WTC11 (cell line): ENCODE measurements at places on chromosomes 7 and 10.

GRCh38 chr7:127290801-127291361, 38.1 kb upstream of the GRM8 start:
- DNase-seq, result no peak
- H3K36me3 ChIP-seq, result no peaks in the 10 kb centered on the region
- no peak overlapping the region for H3K27ac ChIP-seq
- H3K4me1 ChIP-seq, result peaks cover 8% of the 10 kb centered on the region; the same call in 1 of the 2 replicates
- H3K4me3 ChIP-seq, result no peak overlapping the region

DNA sequence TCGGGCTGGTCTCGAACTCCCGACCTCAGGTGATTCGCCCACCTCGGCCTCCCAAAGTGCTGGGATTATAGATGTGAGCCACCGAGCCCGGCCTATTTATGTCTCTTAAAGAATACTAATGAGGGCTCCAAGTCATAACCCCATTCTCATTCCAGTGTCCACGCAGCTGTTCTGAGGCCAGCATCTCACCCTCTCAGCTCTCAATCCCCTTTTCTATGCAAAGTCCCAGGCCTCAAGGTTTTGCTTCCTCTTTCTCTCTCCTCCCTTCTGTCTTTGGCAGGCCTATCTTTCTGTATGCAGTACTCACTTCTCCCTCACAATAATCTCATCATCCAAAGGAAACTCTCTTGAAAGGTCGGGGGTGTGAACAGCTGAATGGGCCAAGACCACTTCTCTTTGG, 28.0 kb upstream of the VSIR start:
- no peak overlapping the region for H3K4me3 ChIP-seq
- peaks cover 18% of the 10 kb centered on the region for H3K27me3 ChIP-seq
- no peak overlapping the region for H3K27ac ChIP-seq
- no peaks in the 10 kb centered on the region for H3K36me3 ChIP-seq
- H3K4me1 ChIP-seq, result peaks cover 3% of the 10 kb centered on the region

- peak; percentile 13 for DNase-seq
- H3K4me1 ChIP-seq, result peaks cover 11% of the 10 kb centered on the region
- H3K4me3 ChIP-seq, result no peak overlapping the region
- H3K36me3 ChIP-seq, result peaks cover 13% of the 10 kb centered on the region
- H3K27ac ChIP-seq, result no peak overlapping the region
- no peaks in the 10 kb centered on the region for H3K27me3 ChIP-seq
Observed at GRCh38 chr7:4500812-4501211, 181.3 kb upstream of the FOXK1 start.

- DNase-seq, result peak; percentile 49
- H3K4me1 ChIP-seq, result peaks cover 18% of the 10 kb centered on the region
- H3K4me3 ChIP-seq, result no peak overlapping the region
- H3K36me3 ChIP-seq, result no peaks in the 10 kb centered on the region
Observed at GRCh38 chr7:1053002-1053411, 8.7 kb downstream of the GPR146 start.

DNA sequence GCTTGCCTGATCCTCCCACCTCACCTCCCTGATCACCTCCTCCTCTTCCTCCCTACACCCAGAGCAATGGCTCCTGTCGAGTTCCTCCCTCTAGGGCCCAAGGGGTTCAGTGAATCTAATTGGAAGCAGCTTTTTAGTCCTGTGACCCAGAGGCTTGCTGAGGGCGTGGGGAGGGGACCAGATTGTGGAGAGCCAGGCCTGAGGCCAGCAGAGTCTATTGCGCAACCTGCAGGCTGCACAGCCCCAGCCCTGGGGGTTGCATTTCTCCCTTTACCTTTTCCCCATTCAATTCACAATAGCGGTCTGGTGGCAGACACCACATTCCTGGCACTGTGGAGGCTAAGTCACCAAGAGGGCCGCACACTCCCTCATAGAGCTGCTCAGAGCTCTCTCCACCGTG, 32.5 kb downstream of the GHRHR start:
- no peak for DNase-seq
- H3K27me3 ChIP-seq, result no peaks in the 10 kb centered on the region
- no peak overlapping the region; the same call in 1 of the 2 replicates for H3K27ac ChIP-seq
- H3K36me3 ChIP-seq, result peaks cover 16% of the 10 kb centered on the region
- H3K4me1 ChIP-seq, result peaks cover 6% of the 10 kb centered on the region
- H3K4me3 ChIP-seq, result no peak overlapping the region
